ENCODE measurements at places on chromosomes 1 and 21.

GRCh38 chr1:51738681-51739080, 121.8 kb downstream of the OSBPL9 start:
- no peak for DNase-seq

DNA sequence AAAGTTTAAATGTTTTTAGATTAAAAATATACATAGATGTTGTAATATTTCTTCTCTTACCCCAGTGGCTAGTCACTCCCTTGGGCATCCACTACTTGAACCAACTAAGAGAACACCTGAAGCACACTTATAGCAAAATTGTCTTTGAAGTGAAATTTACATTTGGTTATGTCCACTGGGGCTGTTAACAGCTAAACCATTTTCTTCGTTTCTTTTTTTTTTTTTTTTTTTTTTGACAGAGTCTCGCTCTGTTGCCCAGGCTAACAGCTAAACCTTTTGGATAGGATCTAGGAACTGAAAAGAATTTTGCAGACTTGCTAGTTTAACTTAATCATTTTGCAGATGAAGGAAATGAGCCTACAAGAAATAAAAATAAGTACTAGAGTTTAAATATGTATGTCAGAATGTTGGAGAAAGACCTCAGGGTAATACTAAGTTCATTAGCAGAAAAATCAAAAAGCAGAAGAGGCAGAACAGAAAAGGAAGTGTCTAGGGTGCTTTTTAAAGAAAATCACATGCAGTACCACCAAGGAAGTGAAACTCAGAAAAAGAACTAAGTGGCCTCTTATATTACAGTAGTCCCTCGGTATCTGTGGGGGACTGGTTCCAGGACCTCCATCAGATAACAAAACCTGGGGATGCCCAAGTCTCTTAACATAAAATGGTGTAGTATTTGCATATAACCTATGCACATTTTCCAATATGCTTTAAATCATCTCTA, 11.8 kb downstream of the DRAM2 start:
- DNase-seq: no peak

DNA sequence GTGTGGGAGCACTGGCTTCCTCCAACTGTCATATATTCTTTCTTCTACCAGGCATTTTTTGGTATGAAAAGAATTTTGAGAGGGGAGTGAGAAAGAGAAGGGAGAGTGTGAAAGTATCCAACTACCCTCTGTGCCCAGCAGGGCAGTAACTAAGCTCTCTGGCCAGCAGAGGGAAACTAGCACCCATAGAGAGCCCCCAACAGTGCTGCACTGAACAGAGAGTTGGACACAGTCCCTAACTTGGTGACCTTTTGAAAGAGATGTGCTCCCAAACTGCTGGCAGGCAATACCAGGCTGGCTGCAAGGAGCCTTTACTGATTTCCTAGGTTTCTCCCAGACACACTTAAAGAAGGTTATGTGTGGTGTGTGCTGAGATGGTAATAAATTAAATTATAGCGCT, 118.8 kb upstream of the PBX1 start:
- no peak for DNase-seq

DNA sequence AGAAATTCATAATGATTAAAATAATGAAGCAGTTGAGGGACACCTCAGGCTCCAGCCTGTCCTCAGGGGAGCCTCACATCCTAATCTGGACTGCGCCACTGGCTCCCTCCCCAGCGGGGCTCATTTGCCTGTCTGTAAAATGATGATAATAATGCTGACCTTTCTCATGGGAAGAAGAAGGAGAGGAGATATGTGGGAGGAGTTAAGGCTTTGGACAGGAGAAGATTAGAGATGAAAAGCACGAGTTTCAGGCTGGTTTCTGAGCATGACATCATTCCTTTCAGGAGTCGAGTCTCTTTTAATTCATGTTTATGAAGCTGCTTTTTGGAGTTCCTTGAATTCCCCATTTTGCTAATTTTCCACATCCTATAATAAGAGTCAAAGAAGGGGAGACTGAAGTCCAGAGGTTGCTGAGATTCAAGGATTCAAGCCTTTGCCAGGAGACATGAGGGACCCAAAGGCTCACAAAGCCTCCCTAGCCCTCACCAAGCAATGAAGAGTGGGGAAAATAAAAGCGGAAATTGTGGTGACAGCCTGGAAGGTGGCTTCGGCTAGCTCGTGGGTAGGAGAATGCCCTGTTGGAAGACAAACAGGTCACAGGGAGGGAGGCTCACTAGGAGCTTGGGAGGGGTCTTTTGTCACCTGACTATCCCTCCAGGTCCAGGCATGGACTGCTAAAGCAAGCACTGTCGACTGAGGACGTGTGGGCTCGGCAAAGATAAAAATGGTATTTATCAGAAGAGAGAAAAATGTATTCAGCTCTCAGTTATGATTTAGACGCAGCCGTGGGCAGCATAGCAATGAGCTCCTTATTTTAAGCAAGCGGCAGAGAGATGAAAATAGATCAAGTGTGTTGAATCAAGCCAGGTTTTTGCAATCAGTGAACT, 27.5 kb upstream of the STMN1 start:
- DNase-seq: no peak

- no peak for DNase-seq
These were observed 66.2 kb downstream of the FAAP20 start for GRCh38 chr1:2128189-2128901.

DNA sequence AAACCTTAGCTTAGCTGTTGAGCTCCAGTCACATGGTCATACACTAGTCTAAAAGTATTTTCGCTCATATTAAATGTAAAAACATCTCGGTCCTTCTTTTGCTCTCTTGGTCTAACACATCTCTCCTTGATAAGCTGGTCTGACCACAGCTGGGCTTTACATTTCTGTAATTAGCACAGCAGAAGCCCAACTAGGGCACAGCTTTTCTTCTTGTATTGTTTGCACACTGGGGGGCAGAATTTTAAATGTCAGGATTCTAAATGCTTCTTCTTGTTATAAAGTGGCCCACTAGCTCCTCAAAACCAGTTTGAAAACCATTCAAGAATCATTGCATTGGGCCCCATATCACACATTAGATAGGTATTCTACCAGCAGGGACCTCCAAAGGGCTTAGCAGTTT, 289.1 kb upstream of the PKN2 start:
- no peak for DNase-seq

DNA sequence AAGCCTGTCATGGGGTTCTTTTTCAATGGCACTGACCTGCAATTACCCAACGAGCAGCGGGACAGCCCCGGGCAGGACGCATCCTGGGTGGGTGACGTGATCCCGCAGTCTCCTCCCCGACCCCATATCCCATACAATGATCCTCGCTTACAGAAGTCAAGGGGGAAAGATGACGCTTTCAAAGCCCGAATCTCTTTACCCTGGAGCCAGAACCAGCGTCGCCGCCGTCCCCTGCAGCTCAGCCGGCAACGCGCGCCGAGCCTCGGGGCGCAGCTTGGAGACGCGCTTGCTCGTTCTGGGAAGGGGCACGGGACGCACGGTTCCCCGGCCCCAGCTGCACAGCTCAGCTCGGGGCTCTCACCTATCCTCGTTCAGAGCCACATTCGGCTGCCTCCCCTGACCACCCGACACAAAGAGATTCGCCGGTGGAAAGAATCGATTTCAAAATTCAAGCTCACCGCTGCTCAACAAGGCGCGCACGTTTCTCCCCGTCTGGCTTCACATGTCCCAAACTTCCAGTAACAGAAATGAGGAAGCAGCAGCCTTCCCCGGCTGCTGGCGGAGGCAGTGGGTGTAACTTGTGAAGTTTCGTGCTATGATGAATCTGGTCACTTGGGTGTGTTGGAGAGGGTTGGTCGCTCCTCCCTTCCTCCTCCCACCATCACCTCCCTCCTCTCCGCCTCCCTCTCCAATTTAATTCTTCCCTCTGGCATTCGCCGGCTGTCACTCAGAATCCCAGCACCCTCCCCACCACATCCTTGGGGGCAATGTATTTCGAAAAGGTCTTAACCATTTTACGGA, at the start of gene TIAM1:
TIAM1 (minus strand) TSS at position 582 of the 801 bp plus-strand sequence. CDS start 77,289 bp downstream, outside the sequence.
- peak; percentile 59 for DNase-seq

GRCh38 chr21:14678973-14679574, 133.0 kb upstream of the SAMSN1 start:
- DNase-seq: no peak

GRCh38 chr1:203512517-203512847, 18.5 kb downstream of the OPTC start:
- DNase-seq: no peak

GRCh38 chr1:155309423-155310021, 856 bp downstream of the FDPS start:
- no peak for DNase-seq

DNA sequence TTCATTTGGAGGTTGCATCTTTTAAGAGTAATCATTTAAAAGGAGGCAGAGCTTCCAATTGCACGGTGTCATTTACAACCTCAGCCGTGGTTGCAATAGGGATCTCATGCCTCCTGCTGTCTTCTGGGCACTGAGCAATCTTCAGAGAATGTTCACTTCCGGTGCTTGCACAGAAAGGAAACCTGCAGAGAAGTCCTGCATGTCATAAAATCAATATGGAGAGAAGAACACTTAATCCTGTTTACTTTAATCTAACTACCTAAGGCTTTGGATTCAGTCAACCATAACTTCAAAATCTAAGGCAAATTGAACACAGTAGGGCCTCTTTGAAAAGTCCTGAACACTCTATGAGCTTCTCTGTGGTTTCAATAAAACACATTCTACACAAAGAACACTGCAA, 11.3 kb upstream of the MAP10 start:
- no peak for DNase-seq

All from activated CD4-positive, alpha-beta T cell treated with anti-CD3 and anti-CD28 coated beads, Interleukin-2, amount 50 U/mL, for 48 hours (primary cell).